SK-N-SH (cell line): ENCODE measurements at places on chromosomes 2 and 18.

DNA sequence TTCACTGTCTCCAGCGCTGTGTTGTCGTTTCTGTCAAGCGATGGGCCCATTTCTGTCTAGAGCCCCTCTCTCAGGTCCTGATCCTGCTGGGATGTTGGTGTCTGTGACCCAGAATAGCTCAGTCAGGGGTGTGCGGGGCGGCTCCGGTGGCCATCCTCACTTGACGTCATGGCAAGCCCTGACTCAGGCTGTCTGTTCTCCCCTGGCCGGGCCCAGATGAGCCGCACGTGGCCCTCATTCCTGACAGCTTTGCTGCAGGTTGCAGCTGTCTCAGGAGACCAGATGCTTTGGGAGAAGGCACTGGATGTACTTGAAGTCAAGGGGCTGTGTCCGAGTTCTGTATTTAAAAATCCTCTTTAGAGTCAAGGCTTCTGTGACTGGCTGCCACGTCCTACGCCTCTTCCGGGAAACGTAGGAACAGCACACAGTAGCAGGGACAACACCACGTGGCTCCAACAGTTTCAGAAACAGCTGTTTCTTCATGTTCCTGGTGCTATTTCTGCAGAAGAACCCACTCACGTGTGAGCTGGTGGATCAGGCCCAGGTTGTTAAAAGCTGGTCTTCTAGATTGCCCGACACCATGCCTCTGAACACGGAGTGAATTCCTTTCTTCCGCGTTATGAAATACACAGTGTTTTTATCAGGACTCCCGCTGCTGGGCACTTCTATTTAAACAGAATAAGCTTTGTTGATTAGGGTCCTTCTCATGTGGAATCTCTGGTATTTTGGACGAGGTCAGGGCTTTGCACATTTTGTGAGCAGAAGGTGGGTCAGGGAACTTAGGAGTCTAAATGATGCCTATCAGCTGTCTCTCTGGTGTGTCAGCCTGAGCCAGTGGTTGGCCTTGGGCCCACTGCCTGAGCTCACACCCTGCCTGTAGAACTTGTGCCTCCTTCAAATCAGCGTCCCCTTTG lies 28.3 kb upstream of the NTSR2 start:
- DNase-seq = no peak

DNA sequence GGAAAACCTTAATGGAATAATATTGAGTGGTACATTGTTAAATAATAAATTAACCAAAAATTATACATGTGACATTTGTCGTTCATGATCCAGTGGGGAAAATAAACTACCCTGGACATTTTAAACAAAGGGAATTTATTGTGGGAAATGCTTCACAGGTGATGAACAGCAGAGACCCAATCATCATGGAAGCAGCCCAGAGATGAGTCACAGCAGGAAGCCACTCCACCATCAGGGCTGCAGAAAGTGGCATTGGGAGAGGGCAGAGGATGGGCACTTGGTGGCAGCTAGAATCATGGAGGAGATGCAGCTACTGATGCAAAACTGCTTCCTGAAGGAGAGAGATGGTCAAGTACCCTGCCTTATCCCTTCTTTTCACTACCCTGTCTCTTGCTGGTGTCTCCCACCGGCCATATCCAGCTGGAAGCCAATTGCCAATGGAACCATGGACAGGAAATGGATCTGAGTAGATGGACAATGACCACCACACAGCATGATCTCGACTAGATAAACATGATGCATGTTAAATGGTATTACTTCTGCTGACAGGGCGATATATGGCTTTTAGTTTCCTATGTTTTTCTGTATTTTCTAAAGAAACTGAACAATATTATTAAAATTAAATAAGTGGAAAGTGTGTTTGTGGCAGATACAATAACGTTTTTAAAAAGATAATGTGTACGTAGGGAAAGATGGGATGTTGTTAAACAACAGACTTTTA lies 139.8 kb downstream of the RPIA start:
- no peak for DNase-seq

GRCh38 chr18:50880119-50880465 lies 1.2 kb downstream of the ME2 start:
- DNase-seq = peak; percentile 15

DNA sequence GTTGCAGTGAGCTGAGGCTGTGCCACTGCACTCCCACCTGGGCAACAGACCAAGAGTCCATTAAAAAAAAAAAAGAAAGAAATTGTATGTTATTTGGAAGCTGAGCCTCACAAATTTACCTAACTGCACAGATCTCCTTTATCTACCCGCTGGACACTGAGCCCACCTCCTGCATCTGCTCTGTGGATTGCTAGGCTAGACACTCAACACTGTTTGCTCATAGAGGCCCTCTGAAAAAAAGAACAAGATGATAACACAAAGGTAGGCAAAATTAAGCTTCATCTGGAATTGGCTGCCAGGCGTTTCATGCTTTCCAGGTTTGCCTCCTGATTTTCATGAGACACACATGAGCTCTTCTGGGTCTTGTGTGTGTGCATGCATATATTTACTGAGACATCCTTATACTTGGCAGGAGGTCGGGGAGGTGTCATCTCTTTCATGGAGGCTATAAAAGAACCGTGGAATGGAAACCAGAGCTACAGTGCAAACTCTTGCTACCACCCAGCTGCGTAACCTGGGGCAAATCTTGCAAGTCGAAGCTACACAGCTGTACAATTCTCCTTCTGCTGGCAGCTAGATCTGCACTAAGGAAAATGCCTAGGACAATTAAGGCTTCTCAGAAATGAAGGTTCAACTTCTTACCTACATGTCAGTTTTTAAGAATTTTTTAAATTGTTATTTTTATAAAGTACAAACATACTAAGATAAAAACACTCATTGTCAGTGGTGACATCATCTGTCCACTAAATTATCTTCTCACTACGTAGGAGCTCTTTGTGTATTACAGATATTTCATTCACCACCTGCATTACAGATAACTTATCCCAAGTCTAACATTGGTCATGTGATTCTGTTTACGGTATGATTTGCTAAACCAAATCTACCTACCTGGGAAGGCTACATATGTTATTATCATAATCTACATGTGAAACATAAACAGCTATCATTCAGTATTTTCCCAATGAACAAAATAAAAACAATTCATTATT lies 63.1 kb downstream of the CABYR start:
- DNase-seq = no peak

DNA sequence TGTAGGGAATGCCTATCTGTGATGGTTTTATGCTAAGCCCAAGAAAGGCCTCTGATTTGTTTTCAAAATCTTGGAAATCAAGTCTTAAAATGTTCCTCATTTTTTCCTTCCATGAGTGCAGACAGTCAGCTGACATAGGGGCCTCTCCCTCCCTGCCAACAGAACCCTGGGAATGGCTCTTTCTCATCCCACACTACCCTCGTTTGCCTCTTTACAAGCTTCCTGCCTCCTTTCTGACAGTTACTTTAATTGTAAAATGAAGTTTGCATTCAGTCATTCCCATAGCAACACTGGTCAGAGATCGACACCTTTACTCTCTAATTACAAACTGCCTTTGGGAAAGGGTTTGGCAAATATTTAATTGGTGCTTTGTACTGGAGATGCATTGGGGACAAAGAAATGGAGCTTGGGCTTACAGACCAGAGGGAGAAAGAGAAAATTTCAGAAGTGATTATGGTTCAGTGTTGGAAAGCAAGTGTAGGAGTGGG lies 25.4 kb downstream of the KIF5C start:
- no peak for DNase-seq

- no peak for DNase-seq
Measured at GRCh38 chr18:49020621-49021021, 69.9 kb upstream of the SMAD7 start.
